ENCODE measurements at places on chromosomes 6 and 20.

DNA sequence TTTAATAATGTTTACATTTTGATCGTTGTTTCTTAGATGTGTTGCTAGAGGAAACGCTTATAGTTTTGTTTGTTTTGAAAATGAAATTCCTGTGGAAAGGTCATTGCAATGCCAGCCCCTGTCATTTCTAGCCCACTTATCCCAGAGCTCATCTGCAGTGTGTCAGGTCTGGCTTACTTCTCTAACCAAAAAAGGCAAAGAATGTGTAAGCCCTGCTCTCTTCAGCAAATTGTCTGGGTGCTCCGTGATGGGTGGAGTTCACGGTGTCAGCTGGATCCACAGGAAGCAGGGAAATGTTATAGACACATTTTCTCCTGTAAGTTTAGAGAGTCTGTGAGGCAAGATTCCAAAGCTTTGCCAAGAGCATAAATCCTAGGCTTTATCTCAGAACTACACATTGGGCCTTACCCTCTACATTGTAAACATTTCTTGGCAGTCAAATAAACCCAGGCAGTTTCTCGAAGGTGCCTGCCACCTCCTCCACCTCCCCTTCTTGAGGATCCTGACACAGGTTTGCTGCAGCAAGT, 50.9 kb downstream of the RPRD1B start:
- no peak for DNase-seq

DNA sequence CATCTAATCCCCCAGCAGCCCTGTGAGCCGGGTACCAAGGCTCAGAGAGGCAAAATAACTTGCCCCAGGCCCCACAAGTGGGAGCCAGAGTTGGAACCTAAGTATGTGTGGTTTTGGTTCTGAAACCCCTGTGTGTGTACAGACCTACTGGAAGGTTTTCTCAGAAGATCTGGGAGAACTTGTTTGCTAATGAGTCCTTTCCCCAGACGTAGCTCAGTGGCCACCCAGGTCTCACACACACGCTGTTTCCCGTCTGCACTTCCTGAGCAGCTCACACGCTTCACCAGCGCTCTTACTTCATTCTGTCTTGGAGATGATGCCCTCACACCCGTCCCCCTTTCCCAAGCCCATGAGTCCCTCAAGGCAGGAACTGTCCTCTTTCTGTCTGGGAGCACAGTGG, 8.2 kb downstream of the CCN5 start:
- no peak for DNase-seq

GRCh38 chr20:56606174-56606945, 22.7 kb upstream of the TFAP2C start:
- no peak for DNase-seq

- DNase-seq: no peak
Observed at GRCh38 chr6:27514906-27515495, 42.1 kb upstream of the ZNF184 start.

DNA sequence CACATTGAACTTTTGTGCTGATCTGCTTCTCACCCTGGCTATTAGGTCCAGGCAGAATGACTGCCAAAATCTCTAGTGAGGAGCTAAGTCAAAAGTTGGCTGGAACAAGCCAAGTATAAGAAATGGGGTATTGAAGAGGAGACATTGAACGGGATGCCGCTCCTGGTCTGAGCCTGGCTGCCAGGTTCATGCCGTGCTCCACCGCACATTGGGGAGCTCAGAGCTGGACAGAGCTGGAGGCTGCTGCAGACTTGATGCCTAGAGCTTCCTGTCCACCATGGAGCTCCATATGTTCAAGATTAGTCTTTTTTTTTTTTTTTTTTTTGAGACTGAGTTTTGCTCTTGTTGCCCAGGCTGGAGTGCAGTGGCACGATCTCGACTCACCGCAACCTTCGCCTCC, 4.1 kb upstream of the IFT52 start:
- DNase-seq: no peak

GRCh38 chr6:16706911-16707783, 54.1 kb downstream of the ATXN1 start:
- no peak for DNase-seq

- no peak for DNase-seq
Observed at GRCh38 chr20:45776931-45777330, 14.8 kb downstream of the WFDC3 start.

DNA sequence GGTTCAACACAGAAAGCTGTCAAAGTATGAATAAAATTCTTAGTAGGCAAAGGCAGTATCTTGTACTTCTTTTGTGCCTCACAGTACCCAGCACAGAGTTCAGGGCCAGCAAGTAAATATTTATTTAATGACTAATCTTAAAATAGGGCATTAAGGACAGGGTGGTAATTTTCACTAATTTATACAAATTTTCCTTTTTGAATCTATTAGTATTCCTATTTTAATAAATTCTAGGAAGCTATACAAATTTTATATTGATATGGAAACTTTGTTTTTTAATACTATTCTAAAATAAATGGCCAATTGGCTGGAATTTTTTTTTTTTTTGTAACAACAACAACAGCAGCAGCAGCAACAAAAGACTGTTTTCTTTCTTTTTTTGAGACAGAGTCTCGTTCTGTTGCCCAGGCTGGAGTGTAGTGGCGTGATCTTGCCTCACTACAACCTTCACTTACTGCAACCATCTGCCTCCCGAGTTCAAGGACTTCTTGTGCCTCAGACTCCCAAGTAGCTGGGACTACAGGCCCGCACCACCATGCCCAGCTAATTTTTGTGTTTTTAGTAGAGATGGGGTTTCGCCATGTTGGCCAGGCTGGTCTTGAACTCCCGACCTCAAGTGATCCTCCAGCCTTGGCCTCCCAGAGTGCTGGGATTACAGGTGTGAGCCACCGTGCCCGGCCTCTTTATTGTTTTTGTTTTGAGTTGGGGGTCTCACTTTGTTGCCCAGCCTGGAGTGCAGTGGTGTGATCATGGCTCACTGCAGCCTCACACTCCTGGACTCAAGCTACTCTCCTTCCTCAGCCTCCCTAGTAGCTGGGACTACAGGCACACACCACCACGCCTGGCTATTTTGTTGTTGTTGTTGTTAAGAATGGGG, 85.2 kb downstream of the FKBP5 start:
- no peak for DNase-seq

- no peak for DNase-seq
Observed at GRCh38 chr6:44696686-44697085, 309.2 kb downstream of the CDC5L start.

DNA sequence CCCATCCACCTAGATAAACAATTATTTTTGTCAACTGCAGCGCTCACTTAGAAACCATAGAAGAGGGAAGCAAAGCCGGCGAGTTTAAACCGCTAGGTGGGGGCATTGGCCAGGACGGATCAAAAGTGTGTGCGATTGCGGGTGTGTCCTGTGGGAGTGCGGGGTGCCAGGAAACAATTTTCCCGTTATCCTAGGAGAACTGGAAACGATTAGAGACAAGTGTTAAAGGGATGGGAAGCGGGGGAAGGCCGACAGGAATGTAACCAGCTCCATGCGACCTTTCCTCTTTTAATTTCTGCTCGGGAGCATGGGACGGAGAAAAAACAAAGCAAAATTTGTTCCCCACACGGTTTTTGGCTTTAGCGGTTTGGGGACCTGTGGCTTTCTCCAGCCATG, 2.8 kb upstream of the HTR1B start:
- no peak for DNase-seq

- no peak for DNase-seq
Observed at GRCh38 chr20:59400708-59401107, 100.3 kb downstream of the EDN3 start.

DNA sequence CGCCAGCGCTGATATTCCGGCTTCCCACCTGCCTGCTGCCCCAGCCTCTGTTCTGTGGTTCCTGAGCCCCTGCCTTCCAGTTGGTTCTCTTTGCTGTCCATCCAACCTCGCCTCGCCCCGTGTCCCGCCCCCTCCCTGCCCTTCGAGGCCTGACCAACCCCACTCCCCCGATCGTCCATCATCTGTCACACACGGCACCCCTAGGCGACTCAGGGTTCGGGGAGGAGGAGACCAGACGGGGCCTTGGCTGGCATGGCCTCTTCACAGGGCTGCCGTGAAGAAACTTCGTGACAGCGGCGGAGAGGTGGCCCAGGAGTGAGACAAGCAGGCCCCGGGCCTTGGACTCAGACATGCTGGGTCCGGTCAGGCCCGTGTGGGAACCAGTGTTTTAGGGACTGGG, 226.1 kb downstream of the QKI start:
- no peak for DNase-seq

- DNase-seq: no peak
Observed at GRCh38 chr6:49721297-49721696, 8.0 kb upstream of the CRISP2 start.

DNA sequence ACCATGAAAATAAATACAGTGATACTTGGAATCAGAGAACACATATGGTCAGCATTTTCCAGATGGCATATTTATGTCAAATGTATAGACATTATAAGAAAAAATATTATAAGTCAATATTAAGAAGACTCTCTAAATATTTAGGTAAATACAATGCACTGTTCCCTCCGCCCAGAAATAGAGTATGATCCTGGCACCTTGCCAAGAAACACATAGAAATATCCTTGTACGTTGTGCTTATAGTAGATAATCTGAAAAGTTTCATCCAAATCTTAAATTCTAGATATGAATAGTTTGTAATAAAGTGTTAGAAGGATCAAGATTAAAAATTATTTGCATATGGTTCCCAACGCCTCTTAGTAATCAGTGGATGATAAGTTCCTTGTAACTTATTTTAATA, 645.8 kb upstream of the GJE1 start:
- no peak for DNase-seq

DNA sequence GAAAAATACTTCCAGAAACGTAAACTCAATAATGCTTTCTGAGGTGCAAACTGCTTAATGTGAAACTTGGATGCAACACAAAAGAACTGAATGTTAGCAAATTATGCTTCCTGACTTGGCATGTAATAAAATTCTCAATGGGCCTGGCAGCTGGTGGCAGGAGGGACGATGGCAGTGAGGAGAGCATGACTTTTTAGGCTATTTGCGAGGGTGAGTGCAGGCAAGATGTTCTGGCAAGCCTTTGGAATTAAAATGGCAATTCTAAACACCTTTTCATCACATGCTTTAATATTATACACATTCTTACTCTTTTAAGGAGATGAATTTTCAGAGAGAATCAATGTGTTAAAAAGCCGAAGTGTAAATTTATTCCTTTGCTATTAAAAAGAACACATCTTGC, 224.8 kb upstream of the CDH4 start:
- DNase-seq: no peak

Measured in T-helper 17 cell (primary cell).